ENCODE measurements at places on chromosomes 3 and 15.

DNA sequence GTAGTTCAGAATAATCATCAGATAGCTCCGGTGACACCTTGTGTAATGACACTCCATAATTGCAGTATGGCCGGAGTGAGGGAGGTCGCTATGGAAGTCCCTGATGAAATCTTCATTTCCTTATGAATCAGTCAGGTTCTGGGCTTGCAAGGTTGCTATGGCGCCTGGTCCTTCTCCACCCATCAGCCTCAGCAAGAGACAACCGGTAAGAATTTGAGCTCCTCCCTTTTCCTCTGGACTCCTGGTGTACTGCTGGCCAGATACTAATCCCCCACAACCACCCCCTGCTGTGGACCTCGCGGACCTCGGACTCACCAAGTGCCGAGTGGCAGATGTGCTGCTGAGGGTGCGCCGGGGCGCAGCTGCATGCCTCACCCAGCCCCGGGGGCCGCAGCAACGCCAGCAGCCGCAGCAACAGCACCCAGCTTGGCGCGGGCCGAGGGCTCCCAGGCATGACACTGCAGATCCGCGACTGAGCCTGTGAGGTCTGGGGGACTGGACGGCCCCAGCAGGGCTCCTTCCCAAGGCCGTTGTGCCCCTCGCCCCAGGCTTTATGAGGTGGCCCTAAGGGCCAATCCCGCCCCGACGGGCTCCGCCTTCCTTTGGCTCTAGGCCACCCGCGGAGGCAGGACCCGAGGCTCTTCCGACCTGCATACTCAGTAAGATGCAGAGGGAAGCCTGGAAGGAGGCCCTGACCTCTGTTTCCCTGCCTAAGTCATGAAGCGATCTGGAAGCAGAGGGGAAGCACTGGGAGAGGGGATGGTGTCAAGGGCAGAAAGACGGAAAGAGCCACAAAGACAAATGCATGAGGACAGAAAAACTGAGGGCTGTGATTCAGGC lies at the start of gene TIMP4:
Gene TIMP4, minus strand, starts transcription at position 526 of the 840 bp plus-strand sequence. Its CDS starts 72 bp downstream, at position 454.
- no peak for DNase-seq

DNA sequence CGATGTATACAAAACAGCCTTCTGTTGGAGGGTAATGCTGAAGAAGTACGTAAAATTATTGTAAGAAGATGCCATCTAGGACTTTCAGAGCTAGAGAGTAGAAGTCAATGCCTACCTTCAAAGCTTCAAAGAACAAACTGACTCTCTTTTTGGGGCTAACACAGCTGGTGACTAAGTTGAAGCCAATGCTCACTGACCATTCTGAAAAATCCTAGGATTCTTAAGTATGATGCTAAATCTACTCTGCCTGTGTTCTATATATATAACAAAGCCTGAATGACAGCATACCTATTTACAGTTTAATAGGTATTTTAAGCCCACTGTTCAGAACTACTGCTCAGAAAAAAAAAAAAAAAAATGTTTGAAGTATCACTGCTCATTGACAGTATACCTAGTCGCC lies 18.9 kb downstream of the ADPGK start:
- DNase-seq = no peak

DNA sequence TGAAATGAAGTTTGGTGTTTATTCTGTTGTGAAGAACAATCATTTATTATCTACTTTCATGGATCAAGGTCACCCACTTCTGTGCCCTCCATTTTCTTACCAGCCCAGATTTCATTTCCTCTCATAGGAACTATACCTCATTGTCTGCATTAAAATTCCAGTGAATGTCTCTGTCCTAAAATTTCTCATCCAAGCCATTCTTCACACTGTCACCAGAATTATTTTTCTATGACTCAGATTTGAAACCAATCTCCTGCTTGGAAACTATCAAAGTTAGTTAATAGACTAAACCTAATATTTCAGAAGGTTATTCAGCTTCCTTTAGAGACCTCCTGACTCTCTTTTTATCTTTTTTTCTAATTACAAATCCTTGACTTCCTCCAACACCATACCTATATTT lies 364.1 kb upstream of the CBLB start:
- no peak for DNase-seq

DNA sequence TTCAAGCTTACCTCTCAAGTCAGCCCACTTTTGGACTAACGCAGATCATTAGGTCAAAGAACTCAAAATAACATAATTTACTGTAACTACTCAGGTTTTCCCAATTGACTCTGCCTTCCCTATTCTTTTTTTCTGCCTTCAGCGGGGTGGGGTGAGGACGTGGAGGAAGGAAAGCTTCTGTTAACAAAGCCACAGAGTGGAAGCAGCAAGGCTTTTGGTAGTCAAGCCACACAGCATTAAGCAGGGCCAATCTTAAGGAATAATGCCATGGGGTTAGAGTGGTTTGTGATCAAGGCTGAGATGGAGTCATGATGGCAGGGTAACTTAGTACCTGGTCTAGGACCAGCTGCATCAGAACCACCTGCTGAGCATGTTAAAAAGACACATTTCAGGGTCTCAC lies 277.5 kb downstream of the TIGIT start:
- DNase-seq = no peak

DNA sequence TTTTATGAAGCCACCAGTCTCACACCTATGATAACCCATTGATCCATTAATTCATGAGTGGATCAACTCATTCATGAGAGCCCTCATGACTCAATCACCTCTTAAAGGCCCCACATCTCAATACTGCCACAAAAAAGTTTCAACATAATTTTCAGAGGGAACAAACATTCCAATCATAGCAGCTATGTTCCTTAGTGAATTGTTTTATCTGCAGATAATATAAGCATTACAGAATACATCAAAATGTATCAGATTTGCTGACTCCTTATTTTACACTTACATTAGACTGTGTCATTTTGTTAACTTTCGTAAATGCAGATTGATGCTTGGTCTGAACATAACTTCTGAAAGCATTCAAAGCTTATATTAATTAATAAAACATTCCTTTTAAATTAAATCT lies 155.3 kb upstream of the MBNL1 start:
- no peak for DNase-seq

DNA sequence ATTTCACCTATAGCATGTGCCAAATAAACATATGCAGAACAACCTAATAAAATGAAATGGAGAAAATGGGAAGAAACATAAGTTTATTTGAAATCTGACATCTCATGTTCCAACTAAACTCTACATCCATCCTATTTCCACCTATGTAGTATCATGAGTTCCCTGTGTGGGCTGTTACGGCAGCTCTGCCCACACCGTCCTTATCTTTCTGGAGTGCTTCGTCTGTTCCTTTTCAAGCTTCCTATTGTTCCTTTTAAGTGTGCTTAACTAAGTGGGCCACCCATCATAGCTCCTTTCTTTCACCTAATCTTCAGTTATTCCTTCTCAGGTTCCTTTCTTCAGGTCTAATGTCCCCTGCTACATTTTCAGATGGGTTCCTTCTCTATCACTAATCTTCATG lies 17.3 kb downstream of the RYR3 start:
- DNase-seq = no peak

DNA sequence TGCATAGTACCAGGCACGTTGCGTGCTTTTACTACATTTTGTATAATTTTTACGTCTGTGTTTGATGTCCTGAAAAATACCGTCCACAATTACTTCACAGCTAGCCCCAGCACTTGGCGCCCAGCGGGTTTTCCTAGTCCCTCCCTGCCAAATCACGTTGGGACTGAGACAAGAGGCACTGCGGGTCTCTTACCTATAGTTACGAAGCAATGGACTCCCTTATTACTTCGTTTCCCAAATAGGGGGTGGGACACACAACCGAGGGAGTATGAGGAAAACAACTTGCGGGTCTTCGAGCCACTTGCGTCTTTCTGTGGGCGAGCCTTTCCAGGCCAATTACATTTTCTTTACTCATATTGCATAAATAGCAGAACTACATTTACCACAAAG lies 620 bp upstream of the CMSS1 start:
- DNase-seq = no peak

DNA sequence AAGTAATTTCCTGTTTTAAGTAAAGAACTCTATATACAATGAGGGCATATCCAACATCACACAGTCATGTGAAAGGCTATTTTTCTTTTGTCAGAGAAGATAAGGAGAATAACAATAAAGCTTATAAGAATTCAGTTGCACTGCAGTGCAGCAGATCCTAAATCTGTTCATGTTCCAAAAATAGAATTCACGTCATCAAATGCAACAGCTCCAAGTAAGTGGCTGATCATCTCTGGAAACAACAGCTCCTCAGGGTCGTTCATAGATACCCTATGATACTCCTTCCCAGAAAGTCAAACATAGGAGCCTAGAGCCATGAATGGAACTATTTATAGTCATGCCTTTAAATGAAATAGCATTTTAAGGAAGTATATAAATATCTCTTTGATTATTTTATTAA lies 100.2 kb downstream of the FMN1 start:
- no peak for DNase-seq

DNA sequence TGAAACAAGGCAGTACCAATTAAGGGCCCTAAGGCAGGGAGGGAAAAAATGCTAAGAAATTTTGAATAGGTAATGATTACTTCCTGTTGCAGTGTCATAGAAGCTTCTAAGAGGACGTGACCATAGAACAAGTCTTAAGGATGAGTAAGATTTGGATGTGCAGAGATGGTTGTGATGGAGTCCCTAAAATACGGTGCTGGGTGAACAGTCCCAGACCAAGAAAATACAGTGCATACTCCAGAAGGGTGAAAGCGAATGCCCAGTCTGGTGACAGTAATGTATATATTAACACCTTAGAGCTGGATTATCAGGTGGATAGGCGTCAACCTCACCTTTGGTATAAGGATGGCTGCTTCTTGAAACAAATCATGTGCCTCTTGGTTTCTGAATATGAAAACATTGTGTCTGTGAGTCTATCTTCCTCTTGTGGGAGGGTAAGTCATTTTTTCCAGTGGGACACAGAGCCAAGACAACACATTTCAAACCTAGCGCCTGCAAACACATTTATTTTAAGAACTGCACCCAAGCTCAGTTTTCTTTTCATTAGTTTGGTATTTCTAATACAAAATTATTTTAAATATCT lies 101.2 kb upstream of the TP63 start:
- DNase-seq = no peak

GRCh38 chr15:45169608-45170480 lies 17.9 kb downstream of the SHF start:
- no peak for DNase-seq

DNA sequence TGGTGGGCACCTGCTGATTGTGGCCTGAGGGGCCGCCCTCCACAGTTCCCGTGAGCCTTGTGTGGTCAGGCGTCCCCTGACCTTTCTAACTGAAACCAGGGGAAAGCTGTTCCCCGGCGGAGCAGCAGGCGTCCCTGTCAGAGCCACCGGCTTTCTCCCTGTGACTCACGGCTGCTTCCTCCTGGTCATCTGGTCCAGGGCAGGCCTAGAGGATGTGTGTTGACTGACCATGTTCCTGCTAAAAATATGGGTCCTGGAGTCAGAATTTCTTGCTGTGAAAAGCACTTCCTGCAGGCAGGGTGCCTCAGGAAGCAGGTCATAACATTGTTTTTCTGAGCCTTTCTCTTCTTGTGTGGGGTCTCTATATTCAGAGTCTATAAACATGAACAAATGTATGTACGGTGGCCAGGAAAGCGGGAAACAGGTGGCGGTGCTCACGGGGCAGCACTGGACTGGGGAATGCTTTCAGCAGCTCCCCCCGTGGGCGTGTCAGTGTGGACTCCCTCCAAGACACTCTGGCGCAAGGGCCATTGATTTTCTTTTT lies 38.4 kb upstream of the CGNL1 start:
- no peak for DNase-seq

GRCh38 chr3:177263615-177264368 lies 66.5 kb upstream of the TBL1XR1 start:
- DNase-seq = no peak

GRCh38 chr3:16243706-16244490 lies 20.8 kb downstream of the DPH3 start:
- DNase-seq = no peak

- no peak for DNase-seq
These were observed 521.7 kb downstream of the SOX2 start for GRCh38 chr3:182233405-182233804.

- DNase-seq = no peak
These were observed 549.5 kb upstream of the GOLIM4 start for GRCh38 chr3:168645180-168645579.
